Tibial nerve (tissue), 4 donors: ENCODE measurements at places on chromosomes 16 and 17.

DNA sequence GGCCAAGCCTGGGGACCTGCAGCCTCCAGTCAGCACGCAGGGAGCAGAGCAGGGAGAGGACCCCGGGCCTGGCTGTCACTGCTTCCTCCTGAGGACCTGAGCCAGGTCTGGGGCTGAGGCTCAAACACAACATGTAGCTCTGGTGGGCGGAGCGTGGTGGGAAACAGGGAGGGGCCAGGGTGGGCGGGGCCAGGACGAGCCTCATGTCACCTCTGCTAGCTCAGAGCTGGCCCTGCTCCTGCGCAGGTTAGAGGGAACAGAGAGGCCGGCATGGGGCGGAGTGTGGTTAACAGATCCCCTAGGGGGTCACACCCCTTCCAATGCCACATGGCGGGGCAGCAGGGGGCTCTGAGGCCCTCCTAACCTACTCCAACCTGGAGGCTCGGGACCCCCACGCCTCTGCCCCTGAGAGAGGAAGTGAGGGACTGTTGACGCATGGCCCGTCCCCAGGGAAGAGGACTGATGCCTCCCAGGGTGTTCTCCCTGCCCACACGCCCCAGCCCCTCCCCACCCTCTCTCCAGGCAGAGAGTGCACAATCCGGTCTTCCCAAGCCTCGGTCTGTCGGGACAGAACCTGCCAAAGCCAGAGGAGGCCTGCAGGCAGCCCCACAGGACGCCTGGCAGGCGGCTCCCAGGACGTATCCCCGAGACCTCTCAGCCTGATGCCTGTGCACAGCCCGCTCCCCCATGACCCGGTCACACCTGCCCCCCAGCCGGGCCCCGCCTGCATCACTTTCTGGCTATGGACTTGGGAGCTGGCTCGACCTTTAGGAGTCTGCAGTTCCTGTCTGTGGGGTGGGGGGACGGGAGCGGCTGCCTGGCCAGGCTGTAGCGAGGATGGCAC, 15.2 kb downstream of the PIEZO1 start:
- DNase-seq, result no peak

- DNase-seq, result no peak
Measured at GRCh38 chr17:75637551-75637950, 4.3 kb downstream of the SMIM5 start.

GRCh38 chr16:1542166-1542500, 8.7 kb downstream of the TMEM204 start:
- no peak for DNase-seq

DNA sequence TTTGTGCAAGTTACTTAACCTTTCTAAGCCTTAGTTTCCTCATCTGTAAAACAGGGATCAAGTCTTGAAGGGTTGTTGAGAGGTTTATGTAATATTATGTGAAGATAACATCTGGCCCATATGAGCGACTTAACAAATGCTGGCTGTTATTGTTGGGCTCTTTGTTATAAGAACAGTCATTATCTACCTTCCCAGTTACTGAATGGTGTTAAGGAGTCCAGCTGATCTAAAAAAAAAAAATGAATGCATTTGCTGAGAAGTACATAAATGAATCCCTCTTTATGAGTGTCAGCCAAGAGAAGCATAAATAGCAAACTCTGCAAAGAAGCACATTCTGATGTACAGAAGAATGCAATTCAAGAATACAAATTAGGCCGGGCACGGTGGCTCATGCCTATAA, 24.3 kb upstream of the MED13 start:
- no peak for DNase-seq

DNA sequence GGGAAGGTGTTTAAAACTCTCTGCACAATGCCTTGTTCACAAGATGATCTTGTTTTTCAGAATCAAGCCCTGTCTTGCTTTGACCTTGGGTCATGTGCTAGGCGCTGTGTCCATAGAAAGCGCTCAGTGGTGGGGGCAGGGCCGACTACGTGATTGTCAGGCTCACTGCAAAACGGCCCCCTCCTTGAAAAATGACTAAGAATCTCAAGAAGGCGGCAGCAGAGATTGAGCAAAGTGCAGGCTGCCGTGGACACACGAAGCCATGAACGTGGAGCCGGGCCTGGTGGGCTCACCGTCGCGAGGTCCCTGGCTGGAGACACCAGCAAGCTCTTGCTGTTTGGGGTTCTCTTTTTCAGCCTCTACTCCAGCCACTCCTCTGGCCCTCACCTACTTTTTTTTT, 10.2 kb downstream of the ATP2C2 start:
- no peak for DNase-seq

DNA sequence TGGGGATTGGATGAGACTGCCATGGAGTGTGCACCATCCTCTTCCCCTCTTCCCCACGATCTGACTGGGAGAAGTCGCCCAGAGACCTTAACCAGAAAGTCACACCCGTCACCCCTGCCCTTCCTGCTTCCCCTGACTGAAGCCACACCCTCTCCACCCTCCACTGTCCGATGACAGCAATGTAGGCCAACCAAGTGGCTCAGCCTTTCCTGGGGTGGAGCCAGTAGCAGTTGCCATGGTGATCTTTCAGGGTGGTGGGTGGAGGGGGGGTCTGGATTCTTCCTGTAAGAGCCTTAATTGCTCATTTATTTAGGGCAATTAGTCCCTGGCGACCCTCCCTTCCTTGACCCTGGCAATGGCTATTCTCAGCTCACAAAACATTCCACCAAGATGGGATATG, 37.5 kb upstream of the PHB1 start:
- no peak for DNase-seq

GRCh38 chr16:72300892-72301291, 128.9 kb upstream of the PMFBP1 start:
- DNase-seq, result no peak

DNA sequence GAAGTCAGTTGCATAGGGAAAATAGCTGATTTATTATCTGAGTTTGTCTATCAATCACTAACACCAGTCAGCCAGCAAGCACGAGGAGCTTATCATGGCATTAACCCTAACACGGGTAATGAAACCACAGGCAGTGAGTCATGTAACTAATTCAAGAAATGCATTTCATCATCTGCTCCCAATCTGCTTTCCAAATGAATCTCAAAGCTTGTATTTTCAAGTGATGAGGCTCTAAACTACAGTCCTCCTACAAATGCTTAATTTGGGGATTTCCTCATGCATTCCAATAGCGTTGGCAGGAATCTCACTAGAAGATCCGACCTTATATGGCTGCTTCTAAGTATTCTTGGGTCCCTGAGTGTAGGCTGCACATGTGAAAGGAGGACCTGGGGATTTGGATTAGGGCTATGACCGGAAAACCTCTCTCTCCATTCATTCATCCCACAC, 118.4 kb upstream of the HSBP1 start:
- no peak for DNase-seq

DNA sequence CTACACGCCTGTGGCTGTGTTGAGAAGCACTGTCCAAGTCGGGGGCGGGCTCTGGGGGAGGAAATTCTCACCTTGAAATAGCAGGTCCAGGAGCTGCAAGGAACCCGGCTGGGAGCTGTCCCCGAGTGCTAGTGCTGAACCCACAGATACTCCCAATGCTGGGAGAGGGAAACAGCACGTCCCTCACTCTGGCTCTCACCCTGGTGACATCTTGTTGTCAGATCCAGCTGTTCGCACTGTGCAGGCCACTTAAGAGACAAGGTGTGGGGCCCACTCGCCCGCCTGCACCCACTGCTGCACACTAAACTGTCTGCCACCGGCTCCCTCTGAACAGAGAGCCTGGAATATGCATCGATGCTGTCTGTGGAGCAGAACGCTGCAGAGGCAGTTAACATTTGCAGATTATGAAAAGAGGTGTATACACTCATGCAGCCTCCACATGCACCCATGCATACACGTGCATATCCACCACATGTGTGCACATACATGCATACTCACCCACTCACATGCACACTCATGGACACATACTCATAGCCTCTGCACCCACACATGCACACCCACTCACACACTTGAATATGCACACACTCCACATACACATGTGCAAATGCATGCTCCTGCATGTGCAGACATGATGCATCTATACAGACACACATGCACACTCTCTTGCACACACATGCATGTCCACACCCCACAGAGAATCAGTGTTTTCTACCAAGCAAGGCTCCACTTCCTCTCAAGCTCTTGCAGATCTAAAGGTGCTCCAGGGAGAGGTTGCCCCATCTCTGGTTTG, 42.0 kb downstream of the MGAT5B start:
- no peak for DNase-seq

GRCh38 chr17:50972577-50972976, 106.4 kb upstream of the TOB1 start:
- DNase-seq, result no peak

GRCh38 chr16:16871196-16871595, 492.3 kb downstream of the NPIPA7 start:
- DNase-seq, result no peak

DNA sequence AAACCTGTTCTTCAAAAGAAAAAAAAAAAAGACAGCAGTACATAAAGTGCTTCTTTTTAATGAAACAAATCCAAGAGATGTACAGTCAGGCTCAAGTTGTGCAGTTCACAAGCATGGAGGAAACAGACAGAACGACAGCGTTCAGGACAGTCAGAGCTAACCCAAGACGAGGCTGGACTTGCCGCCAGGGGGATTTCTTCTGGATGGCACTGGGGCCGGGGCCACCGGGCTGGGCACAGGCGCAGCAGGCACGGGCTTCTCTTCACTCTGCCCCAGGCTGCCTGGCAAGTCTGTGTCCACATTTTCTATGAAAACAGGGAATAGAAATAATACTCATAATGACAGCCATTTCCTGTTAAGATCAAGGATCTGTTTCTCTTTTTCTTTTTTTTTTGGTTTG, 4.4 kb upstream of the NT5C start:
- DNase-seq, result no peak

GRCh38 chr16:77057161-77057774, 133.7 kb upstream of the MON1B start:
- DNase-seq, result no peak

GRCh38 chr17:795721-796120, 13.6 kb downstream of the MRM3 start:
- DNase-seq, result no peak

GRCh38 chr16:58264961-58265479, 29.8 kb downstream of the PRSS54 start:
- no peak for DNase-seq

GRCh38 chr17:67116045-67116575, 71.8 kb downstream of the CACNG1 start:
- no peak for DNase-seq

- no peak for DNase-seq
Measured at GRCh38 chr16:49463529-49463928, 89.9 kb downstream of the C16orf78 start.

- no peak for DNase-seq
Measured at GRCh38 chr16:3122926-3123570, 10.7 kb downstream of the ZNF205 start.
